Neuronal stem cell (in vitro differentiated cells): ENCODE measurements at places on chromosomes 7 and 10.

- no peak for DNase-seq
Observed at GRCh38 chr10:3418926-3419325, 246.3 kb upstream of the PITRM1 start.

DNA sequence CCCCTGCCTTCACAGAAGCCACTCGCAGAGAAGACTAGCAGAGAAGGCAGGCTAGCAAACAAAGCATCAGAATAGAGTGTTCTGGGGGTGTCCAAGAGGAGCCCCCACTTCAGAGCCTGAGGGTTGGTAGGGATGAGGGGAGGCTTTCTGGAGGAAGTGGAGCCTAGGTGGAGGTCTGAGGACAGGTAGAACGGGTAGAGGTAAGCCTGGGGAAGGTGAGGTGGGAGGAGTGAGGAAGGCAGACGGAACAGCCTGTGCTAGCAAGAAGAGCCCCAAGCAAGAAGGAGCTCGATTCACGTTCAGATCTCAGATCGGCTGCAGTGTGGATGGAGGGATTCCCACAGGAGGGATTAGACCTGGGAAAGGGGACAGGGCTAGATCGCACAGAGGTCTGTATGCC lies 66.0 kb upstream of the DUSP5 start:
- DNase-seq: no peak

DNA sequence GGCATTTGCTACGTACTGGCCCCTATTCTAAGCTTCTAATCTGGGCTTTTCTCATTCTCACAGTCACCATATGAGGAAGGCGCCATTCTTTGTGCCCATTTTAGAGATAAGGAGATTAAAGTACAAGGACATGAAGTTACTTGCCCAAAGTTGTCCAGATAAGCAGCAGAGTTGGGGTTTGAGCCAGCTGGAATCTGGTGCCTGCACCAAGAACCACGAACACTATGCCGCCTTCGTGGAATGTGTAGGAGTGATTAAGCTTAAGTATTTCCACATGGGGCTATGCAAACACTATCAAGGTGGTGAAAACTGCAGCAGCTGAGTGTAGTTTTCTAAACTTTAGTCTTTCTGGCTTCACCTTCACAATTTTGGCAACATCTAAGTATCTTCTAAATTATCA lies 342.7 kb upstream of the ETV1 start:
- no peak for DNase-seq

DNA sequence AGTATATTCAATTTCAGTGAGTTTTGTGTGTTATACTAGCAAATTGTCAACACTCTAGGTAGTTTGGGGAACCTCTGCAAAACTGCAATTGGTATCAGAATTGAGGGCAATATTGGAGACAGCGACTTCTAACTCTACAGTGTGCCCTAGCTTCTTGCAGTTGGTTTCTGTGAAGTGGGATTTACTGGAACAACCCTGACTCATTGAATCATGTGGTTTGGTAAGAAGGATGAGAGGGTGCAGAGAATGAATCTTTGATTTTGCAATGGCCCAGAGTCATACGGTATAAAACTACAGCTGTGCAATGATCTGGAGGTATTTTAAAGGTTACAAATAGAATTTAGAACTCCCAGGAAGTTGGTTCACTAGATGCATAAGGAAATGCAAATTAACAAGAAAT lies 129.1 kb upstream of the PPP1R3A start:
- no peak for DNase-seq

DNA sequence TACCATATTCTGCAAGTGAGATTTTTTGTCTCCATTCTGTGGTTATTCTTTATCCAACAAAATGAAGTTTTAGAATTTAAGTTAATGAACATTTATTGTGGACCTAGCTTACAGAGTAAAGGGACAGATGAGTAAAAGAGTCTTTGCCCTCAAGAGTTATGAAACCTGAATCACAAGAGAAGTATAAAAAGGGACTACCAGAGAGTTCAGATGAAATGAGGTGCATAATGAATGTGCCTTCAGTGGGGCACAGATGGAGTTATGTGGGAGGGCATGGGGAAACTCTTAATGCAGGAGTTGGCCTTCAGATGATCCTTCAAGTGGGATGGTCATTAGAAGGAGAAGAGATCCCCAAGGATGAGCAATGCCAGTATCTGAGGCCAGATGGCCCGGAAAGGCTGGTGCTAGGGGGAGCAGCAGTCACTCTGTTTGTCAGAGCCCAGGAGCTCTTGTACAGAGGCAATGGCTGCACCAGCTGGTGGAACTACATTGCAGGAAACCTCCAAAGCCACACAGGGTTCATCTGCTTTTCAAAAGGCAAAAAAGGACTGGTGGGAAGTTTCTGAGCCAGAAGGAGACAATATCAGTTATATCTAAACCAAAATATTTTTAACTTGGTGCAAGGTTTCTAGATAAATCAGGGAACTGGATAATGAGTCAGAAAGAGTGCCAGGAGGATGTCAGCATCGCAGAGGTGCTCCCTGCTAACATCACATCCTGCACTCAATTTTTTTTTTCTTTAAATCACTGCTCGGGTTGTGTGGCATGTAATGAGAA lies 162.0 kb downstream of the KLF6 start:
- DNase-seq: no peak

- no peak for DNase-seq
Observed at GRCh38 chr10:22550732-22551131, 163.6 kb downstream of the PIP4K2A start.

GRCh38 chr10:50851884-50852671 lies 33.3 kb downstream of the A1CF start:
- no peak for DNase-seq

DNA sequence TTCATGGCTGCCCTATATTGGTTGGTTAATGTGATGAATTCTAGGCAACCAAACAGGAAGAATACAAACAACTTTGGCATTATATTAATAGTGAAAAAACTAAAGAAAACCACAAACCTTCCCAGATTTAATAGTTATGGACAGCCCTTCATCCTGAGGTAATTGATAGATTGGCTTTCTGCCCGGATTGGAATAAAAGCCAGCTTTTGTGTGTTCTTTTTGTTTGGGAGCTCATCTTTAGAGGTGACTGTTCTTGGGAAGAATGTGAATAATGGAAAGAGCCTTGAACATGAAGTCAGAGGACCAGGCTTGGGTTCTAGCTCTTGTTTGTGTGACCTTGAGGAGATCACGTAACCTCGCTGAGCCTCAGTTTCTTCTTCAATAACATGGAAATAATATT lies 92.3 kb downstream of the VTI1A start:
- no peak for DNase-seq

GRCh38 chr7:155378580-155378934 lies 79.4 kb upstream of the EN2 start:
- DNase-seq: no peak

DNA sequence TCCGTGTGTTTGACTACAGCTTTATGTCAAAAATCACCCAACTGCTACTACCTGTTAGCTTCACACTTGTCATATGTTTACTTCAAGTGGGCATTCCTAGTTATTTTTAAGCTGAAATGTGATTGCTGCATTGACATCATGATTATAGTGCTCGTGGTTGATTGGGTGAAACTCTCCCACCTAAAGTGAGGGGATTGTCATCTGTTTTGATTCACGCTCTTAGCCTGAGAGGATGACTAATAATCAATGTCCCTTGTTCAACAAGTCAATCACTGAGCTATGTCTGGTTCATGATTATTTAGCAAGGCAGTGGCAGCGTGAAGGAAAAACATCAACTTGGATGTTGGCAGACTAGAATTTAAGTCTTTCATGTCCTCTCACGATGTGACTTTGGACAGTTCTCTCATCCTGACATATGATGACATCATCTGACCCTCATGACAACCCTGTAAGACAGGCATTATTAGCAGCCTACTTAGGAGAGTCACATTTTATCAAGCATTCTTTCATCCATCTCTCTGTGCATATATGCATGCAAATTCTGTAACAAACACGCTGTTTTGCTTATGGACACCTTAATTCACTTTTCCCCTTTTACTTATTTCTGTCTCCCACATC lies 352.6 kb upstream of the ZMIZ1 start:
- no peak for DNase-seq

- no peak for DNase-seq
Observed at GRCh38 chr7:130970196-130970595, 236.2 kb upstream of the KLF14 start.

DNA sequence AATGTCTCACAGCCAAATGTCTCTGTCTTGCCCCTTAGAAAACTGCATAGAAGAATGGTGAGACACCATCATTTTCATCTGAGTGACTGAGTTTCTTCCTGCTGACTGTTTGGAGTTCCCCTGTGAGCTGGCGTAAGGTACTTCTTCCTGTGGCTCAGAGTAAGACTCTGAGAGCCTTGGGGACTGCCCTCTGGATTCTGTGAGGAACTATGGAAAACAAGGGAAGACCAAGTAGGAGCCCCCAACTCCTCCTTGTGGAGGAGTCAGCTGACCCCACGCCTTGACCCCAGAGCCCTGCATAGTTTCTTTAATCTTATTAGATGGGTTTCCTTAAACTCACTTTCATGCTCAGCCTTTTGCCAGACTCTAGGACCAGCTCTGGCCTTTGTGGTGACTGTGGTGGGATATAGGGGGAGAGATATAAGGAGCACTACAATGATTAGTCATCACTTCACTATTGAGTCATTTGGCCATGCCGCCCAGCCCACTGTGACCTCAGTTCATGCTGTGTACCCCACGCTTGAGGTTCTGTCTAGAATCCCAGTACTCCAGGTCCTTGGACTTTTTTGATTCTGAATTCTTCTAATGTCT lies 51.8 kb upstream of the FAM133B start:
- no peak for DNase-seq
